ENCODE measurements at places on chromosomes 12 and 14.

GRCh38 chr14:58639198-58639565, 1.4 kb downstream of the DACT1 start:
- no peak for DNase-seq

- peak; percentile 91 for DNase-seq
Measured at GRCh38 chr14:93832665-93833064, 44.4 kb upstream of the PRIMA1 start.

DNA sequence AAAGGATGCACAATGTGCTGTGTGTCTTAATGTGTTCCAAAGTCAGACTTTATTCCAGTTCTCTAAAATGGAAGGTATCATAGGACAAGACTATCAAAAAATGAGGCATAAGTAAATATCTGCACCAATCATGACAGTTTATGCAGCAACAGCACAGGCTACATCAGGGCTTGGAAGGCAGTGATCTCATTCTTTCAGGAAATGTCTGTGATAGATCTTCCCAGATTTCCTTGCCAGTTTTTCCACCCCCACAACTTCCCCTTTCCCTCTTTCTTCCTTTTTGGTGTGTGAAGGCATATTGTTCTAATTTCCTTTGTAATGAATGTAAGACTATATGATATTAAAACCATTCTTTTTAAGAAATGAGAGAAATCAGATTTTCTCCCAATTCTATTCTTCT, 326.7 kb downstream of the ATP23 start:
- no peak for DNase-seq

GRCh38 chr12:5520037-5520436, 88.1 kb downstream of the NTF3 start:
- no peak for DNase-seq

DNA sequence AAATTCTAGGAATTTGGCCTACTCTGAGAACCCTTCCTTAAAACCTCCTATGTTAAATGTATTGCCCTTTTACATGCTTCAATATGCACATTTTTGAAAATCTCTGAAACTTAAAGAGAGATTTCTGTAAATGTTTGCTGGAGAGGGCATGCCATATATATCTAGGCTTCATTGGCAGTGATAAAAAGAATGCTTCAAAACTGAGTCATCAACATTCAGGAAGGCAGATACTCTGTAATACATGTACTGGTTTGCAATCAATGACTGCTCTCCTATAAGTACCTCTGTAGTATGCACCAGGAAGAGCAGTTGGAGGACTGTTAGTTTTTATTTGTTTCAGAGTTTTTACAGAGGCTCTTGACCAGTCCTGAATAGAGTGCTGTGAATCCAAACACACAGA, 739.9 kb downstream of the SLC16A7 start:
- DNase-seq, result no peak

GRCh38 chr12:72330784-72331183, 58.6 kb downstream of the TRHDE start:
- DNase-seq, result no peak

GRCh38 chr12:14410841-14411569, 45.5 kb downstream of the ATF7IP start:
- no peak for DNase-seq

GRCh38 chr14:29717901-29718300, 209.7 kb downstream of the PRKD1 start:
- no peak for DNase-seq

DNA sequence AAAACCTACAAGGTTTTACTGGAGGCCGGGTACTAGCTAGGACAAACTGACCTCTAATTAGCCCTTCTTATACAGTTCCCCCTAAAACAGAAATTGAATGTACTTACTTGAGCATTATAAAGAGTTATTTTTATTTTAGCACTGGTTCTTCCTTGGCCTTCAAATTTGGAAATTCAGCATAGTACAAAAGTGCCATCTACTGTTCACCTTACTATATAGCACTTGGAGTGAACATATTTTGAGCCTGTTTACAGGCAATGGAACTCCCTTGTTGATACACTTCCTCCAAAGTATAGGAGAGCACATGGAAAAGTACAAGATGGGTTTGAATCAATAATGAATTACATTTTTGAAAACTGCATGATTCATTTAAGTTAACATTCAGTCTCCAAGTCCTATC, 3.9 kb upstream of the POC1B start:
- DNase-seq, result peak; percentile 67

GRCh38 chr12:96416033-96416799, 16.0 kb upstream of the CDK17 start:
- DNase-seq, result no peak

GRCh38 chr12:52132754-52133161, 53.3 kb downstream of the SMIM41 start:
- DNase-seq, result no peak

GRCh38 chr12:93846936-93847516, 169.9 kb downstream of the CRADD start:
- no peak for DNase-seq

DNA sequence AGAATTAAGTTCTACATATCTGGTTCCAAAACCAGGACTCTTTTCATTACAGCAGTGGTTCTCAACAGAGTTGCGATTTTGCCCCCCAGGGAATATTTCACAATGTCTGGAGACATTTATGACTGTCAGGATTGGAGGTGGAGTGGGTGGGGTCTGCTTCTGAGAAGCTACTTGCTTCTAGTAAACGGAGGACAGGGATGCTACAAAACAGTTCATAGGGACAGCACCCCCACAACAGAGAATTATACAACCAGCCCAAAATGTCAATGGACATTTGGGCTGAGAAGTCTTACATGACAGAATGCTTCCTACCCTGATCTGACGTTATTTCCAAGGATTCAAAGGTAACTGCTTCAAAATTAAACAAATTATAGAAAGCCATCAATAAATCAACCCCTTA, 739 bp upstream of the SPATA7 start:
- DNase-seq, result peak; percentile 34

DNA sequence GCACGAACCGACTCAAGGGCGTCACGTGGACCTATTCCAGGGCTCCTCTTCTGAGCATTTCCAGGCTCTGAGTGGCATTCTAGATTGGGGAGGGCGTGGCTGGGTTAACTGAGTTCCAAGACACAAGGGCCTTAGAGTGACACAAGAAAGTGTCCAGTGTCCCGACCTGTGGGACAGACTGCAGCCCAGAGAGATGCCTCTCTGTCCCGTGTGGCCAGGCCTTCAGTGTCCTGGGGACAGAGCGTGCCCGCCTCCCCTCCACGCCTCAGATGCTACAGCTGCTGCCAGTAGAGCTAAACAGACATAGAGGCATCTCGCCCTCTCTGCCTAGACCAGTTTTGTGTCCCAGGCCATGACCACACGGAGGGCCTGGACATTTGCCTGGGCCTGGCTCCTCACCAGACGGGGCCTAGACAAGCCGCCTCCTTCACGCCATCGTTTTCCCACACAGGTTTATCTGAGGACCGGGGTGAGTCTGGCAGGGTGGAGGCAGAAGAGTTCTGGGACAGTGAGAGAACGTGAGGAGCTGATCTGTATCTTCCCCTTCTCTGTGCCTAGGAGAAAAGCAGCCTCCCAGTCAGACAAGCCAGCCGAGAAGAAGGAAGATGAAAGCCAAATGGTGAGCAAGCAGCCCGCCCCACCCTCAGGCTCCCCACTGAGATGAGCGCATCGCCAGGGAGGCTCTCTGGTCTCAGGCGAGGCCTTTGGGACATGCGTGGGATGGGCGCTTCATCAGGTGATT, 27.1 kb downstream of the DEGS2 start:
- DNase-seq, result no peak

GRCh38 chr12:14422516-14423230, 57.2 kb downstream of the ATF7IP start:
- DNase-seq, result no peak

- no peak for DNase-seq
Measured at GRCh38 chr12:71872972-71873371, 33.4 kb downstream of the TBC1D15 start.

- no peak for DNase-seq
Measured at GRCh38 chr12:122946690-122947341, 19.4 kb downstream of the ABCB9 start.

DNA sequence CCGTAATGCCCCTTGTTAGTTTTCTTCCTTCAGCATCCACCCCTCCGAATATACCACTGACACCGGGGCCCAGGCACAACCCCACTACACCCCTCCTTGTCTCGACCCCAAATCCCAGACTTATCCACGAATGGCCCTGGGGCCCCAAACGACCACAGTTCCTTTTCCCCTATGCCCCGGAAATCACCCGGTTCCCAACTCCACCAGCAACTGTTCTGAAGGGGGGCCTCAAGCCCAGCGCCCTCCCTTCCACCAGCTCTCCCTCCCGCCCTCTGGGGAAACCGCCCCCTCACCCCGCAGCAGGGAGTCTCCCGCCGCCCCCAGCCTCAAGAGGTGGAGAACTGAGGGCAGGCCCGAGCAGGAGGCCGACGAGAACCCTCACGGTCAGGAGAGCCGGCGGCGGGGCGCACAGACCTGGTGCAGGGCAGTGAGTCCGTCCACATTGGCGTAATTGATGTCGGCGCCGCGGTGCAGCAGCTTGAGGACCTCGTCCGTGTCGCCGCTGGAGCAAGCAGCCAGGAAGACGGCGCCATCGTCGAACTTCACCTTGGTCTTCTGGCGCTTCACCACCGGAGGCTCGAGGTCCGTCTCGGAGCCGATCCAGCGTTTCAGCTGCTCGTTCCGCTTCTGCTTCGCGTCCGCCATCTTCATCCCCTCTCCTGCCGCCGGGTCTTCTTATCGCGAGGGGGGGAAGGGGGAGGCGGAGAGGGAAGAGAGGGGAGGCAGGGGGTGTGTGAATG, 446 bp downstream of the PPP1R12A start:
- no peak for DNase-seq

GRCh38 chr12:30853561-30854133, 72.9 kb upstream of the TSPAN11 start:
- no peak for DNase-seq

DNA sequence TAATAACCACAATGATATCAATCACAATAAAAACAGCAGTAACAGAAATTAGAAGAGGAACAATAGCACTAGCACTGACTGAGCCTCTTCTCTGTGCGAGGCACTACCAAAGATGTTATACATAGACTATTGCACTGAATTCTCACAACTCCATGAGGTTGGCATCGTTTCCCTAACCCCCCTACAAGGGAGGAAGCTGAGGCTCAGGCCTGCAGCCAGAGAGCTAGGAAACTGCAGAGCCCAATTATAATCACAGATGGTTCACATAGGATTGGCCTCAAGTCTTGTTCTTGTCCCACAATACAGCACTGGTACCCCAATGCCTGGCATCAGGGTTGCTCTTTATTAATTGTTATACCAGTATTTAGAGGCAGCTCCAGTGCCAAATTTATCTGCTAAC, 278.0 kb downstream of the CEP128 start:
- peak; percentile 69 for DNase-seq

DNA sequence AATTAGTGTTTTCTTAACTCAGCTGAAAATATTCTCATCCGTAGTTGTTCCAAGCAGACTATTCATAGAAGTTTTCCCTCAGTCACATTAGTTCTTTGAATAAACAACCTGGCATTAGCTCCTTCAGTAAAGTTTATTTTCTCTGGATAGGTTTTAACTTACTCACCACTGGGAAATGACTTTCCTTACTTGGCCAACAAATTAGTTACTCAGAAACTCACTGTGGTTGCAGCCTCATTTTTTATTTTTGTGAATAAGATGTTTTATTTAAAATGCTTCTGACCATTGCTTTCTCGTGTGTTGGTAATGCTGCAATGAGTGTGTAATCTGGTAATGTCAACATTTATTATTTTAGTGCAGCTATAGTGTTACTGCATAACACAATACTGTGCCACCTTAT, 74.9 kb downstream of the NOVA1 start:
- no peak for DNase-seq

- DNase-seq, result peak; percentile 80
Measured at GRCh38 chr12:2783936-2784600, 10.7 kb upstream of the FKBP4 start.

- no peak for DNase-seq
Measured at GRCh38 chr14:29442696-29443095, 485.0 kb downstream of the PRKD1 start.

DNA sequence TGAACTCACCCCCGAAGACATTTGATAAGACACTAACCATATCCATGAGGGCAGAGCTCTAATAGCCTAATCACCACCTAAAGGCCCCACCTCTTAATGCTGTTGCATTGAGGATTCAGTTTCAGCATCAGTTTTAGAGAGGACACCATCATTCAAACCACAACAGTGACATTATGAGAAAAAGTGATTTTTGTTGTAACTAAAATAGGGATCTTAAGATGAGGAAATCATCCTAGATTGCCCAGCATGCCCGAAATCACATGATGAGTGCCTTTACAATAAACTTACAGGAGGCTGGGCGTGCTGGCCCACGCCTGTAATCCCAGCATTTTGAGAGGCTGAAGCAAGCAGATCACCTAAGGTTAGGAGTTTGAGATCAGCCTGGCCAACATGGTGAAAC, 9.7 kb upstream of the GLT1D1 start:
- DNase-seq, result no peak

DNA sequence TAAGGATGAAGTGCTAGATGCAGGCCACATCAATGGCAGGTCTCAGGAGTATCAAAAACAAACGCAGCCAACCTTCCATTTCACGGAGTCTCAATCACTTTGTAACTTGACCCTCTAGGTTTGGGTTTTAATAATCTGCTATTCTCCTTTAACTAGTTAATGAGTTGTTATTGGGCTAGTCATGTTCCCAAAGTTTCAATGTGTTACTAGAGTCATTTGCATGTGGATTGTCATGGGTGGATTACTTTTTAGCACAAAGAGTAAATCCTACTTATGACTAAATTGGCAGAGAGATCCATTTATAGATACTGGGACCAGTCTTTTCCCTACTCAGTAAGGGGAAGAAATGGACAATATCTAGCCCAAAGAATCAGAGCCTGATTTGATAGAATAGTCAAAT, 151.0 kb downstream of the BCAT1 start:
- no peak for DNase-seq

- no peak for DNase-seq
Measured at GRCh38 chr12:20127413-20127812, 240.9 kb upstream of the PDE3A start.

DNA sequence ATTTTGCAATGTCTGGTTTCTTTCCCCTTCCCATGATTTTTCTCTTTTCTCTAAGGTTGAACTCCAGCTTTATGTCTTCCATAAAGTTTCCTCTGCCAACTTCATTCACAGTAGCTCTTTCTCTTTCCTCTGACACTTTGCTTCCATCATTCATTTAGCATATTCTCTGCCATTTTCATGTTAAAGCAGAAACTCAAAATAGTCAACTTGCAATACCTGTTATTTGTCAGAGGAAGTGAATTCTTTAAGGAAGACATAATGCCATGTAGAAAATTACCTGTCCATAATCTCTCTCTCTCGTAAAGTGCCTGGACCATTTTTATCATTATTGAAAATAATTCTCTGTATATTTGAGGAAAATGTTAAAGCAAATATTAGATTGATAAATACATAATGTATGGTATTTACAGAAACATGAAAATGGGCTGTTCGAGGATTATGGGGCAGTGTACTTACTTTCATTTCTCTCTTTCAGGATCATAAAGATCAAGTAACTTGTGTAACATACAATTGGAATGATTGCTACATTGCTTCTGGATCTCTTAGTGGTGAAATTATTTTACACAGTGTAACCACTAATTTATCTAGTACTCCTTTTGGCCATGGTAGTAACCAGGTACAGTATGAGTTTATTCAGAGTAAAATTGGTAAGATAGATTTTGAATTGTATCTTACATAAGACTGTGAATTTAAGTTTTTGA, 12.6 kb downstream of the NEDD1 start:
- DNase-seq, result no peak
